Esophagus squamous epithelium (tissue), 5 donors: ENCODE measurements at places on chromosomes 6 and 20.

DNA sequence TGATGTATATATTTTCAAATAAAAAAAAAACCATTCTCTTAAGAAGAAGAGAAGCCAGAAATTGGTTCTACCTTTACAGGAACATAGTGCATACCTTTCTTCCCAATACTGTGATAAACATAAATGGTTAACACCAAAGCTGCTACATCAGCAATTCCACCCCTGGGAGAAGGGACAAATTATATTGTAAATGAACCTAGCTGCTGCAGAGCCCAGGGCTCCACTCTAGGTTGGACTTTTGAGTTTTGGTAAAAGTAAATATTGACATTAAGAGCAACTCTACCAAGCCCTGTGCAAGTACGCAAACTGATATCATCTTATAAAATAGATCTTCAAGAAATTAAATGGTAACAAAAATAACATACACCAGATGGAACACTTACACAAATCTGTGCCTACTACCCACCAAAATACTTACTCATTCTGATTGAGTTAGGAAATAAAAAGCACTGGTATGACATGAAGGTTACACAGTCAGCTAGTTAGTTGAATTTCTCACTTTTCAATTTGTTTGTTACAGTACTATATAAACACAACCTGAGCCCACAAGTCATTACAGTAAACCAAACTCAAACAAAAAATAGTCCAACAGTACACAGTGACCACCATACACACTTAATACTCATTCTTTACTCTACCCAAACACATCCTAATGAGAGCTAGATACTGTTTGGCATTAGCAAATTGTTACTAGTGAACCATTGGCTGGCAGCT is 223.3 kb upstream of the HEY2 start:
- DNase-seq = no peak

- no peak for DNase-seq
Observed at GRCh38 chr20:53718142-53719021, 124.7 kb upstream of the ZNF217 start.

DNA sequence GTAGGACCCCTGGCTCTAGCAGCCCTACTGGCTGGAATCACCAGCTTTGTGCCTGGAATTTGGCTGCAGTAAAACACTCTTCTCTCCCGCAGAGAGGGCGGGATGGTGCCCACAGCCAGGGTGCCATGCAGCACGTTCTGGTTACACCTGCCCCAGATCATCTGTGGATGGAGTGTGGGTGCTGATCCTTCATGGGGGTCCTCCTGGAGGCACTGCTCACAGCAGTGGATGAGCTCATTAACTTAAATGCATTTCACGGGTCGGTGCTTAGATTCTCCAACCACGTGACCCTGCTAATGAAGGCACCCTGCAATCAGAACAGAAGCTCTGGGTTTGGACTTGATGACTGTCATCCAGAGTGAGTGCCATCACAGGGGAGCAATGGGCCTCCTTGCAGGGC is 138.6 kb upstream of the AFDN start:
- no peak for DNase-seq

- no peak for DNase-seq
Observed at GRCh38 chr6:35371494-35372262, 29.3 kb downstream of the PPARD start.

GRCh38 chr6:129672881-129673631 is 36.9 kb downstream of the ARHGAP18 start:
- DNase-seq = no peak

DNA sequence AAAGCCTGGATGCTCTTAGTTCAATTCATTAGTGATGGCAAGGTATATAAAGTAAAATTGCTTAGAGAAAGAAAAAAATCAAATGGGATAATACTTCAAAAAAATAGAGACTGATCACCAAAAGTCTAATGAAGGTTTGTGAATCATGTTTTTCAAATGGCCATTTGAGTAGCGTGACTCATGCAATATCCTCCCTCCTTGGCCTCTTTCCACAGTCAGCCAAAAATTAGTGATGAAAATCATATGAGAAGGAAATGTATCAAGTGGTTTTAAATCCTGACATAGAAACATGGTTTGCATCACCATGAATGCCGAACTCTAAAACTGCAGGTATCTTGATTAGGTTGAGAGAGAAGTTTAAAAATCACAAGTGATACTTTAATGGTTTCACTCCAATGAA is 1.2 kb upstream of the COL19A1 start:
- DNase-seq = no peak

DNA sequence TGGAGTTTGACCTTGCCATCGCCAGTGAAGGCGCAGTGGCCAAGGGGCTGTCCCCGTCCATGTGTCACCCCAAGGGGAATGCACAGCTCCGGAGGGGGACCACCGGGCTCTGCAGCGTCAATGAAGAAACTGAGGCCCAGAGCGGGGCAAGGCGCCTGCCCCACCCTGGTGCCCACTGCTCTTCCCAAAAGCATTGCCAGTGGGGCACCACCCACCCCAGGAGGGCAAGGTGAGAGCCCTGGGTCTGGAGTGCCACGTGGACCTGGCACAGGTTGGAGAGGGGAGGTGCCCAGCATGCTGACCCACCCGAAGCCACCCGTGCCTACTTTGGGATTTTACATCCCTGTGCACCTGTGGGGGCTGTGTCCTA is 8.3 kb downstream of the NTSR1 start:
- no peak for DNase-seq

DNA sequence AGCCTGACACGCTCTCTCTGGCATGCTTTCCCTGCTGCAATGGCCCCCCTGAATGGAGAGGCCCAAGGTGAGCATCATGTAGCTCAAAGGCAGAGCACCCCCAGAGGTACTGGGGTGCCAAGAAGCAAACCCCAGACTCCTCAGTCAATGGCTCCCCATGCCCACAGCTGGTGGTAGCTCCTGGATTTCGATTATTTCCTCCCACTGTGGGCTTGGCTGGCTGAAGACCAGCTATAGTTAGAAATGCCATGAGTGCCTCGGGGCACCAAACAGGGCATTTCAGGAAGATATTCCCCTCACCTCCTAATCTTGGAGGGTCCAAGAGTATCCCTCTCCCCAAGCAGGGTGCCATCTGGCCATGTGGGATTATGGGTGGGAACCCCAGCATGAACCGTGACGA is 16.8 kb downstream of the MAP1LC3A start:
- DNase-seq = no peak

- DNase-seq = no peak
Observed at GRCh38 chr6:45052325-45052724, 275.8 kb upstream of the RUNX2 start.

GRCh38 chr6:108635505-108636226 is 74.9 kb downstream of the FOXO3 start:
- no peak for DNase-seq

DNA sequence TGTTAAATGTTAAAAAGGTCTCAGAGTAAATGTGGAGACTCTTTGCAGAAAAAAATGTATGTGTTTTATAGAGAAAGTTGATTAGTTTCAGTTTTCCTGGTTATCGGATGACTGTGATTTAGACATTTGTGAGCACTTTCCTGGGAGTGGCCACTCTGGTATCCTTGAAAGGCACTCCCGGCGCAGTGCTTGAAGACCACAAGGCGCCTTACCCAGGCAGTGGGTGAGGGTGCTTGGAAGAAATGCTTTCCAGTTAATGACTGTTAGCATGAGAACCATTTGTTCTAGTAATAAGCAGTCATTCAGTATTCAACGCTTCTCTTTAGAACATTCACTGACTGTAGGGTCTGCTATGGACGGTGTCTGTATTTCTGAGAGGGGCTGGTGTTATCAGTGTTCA is 7.2 kb downstream of the CDS2 start:
- no peak for DNase-seq

GRCh38 chr20:63115651-63116411 is 100.1 kb downstream of the YTHDF1 start:
- no peak for DNase-seq

GRCh38 chr6:41626917-41627316 is 11.4 kb upstream of the MDFI start:
- DNase-seq = no peak

DNA sequence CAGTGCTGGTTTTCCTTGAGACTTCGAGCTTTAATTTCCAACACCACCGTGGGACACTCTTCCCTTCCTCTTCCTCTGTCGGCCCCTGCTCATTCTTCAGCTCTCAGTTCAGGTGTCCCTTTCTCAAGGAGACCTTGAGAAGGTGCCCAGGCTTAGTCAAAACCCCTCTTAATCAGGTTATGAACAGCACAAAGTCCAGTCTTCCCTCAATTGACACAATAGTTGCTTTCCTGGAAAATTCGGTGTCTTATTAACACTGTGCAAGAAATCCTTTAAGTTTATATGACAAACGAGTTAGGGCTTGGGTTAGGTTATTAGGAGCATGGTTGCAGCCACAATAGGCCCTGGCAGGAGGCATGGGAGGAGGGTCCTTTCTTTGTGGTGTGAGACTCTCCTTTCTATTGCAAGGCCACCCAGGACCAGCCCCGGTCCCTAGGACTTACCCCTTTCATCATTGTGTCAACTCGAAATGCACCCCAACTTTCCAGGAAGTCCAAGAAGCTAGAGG is 1.5 kb upstream of the NSFL1C start:
- DNase-seq = no peak

DNA sequence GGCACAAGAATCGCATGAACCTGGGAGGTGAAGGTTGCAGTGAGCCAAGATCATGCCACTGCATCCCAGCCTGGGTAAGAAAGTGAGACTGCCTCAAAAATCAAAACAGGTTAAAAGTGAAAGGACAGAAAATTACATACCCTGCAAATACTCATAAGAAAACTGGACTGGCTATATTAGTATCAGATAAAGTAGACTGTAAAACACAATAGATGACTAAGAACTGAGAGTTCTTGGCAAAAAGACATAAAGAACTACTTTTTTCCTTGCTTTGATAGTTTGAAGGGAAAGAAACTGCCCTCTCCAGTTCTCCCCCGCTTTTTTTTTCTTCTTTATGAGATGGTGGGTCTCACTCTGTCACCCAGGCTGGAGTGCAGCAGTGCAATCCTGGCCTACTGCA is 17.0 kb downstream of the SNX3 start:
- DNase-seq = no peak

DNA sequence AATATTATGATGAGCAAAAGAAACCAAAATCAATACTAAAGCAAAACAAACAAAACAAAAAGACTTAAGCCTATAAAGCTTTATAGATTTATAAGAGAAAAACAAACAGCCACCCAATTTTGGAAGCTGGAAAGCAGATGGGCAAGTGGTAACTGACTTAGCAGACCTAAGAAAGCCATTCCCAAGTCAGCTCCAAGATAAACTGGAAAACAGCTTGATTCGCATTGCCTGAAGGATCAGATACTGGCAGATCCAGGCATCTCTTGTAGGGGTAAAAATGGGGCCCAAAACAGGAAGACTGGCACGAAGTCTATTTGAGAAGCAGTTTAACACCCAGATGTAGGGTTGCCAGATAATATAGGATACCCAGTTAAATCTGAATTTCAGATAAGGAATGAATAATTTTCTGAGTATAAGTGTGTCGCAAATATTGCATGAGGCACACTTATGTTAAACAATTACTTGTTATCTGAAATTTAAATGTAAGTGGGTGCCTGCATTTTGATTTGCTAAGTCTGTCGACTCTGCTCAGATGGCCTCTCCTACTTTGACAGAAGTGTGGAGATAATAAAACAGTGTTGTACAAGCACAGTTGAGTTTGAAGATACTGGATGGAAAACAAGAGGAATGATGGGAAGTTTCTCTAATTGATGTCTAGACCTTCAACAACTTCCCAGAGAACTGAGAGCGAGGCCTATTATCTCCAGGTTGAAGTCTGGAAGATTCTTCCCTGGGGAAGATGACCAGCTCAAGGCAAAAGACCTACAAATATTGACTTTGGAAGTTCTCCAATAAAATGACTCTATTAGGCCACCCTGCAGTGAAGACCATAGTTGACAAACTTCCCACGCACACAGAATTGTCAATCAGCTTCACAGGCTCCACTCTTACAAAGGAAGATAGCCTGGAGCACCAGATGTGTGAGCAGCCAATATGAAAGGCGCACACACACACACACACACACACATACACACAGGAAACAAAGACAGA is 113.4 kb downstream of the FAM50B start:
- no peak for DNase-seq

- DNase-seq = no peak
Observed at GRCh38 chr6:161233986-161234661, 39.7 kb downstream of the AGPAT4 start.

GRCh38 chr6:155190677-155191076 is 73.1 kb upstream of the CLDN20 start:
- no peak for DNase-seq

GRCh38 chr6:79632580-79632979 is 1.5 kb downstream of the SH3BGRL2 start:
- no peak for DNase-seq

DNA sequence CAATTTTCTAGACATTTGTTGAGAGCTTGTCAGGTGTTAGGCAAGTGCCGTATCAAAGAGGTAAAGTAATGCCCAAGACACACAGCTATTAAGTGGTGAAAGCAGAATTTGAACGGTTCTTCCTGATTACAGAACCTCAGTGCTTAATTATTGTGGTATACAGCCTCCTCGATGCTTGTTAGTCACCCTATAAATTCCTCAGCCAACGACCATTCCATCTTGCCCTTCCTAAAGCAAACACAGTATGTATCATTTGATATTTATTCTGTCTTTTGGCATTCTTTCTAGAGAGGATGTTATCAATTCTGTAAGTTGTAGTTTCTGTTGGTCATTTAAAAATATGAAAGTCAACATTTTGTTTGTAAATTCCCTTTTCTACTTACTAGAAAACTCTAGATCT is 297.8 kb upstream of the BMP2 start:
- no peak for DNase-seq

DNA sequence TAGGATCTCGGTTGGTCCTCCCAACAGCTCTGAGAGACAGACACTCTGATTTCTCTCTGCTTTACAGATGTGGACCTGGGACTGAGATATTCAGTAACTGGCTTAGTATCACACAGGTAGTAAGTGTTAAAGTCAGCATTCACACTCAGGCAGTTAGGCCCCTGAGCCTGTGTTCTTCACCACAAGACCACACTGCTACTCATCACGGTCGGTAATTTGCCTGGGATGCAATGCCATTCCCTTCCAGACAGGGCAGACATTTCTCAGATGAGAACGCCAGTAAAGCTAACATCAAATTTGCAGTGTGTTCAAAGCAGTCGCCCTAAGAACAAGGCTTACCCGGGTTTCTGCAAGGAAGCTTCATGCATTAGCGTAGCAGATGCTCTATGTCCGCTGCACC is 39.8 kb upstream of the HIVEP1 start:
- DNase-seq = no peak

DNA sequence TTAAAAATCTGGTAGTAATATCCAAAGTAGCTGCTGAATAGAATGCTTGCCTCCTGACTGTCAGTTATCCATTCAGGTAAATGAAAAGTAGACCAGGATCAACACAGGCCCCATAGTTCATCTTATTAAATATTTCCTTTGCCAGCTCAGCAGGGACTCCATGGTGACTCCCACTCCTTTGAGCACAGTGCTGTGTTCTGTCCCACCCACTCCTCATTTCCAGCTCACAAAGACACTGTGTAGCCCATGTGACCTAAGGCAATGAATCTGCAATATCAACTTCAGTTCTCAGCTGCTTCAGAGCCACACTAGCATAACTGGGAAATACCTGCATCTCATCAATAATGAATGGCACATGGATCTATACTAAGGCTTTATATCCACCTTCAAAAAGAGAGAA is 189.5 kb upstream of the MANEA start:
- no peak for DNase-seq
